ENCODE measurements at places on chromosomes 13 and 19.
A peak's percentile ranks its signal among the peaks of the same experiment; 100 is the strongest.

- no peak for DNase-seq
- peak overlapping the region; percentile 38 for H3K27ac ChIP-seq
- peaks cover 29% of the 10 kb centered on the region for H3K36me3 ChIP-seq
- peaks cover 5% of the 10 kb centered on the region for H3K4me1 ChIP-seq
Measured at GRCh38 chr13:95793018-95793555, 116.1 kb downstream of the DNAJC3 start.

DNA sequence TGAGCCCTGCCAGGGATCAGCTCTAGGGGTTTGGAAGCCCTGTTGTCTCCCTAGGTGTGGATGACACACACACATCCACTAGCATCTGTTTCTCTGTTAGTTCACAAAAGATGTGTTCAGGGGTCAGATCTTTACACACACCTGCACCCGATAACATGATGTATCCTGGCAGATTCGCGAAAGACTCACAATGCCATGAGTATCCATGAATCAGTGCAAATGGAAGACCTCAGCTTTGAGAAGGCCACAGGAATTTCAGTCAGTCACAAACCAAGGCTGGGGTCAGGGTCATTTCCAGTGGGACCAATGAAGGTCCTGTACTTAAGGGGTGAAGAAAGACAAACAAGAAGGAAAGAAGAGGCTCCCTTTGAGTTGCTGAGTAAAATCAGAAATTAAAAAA lies 898.2 kb downstream of the UQCRFS1 start:
- DNase-seq, result no peak
- H3K4me1 ChIP-seq, result no peaks in the 10 kb centered on the region
- no peaks in the 10 kb centered on the region for H3K36me3 ChIP-seq

DNA sequence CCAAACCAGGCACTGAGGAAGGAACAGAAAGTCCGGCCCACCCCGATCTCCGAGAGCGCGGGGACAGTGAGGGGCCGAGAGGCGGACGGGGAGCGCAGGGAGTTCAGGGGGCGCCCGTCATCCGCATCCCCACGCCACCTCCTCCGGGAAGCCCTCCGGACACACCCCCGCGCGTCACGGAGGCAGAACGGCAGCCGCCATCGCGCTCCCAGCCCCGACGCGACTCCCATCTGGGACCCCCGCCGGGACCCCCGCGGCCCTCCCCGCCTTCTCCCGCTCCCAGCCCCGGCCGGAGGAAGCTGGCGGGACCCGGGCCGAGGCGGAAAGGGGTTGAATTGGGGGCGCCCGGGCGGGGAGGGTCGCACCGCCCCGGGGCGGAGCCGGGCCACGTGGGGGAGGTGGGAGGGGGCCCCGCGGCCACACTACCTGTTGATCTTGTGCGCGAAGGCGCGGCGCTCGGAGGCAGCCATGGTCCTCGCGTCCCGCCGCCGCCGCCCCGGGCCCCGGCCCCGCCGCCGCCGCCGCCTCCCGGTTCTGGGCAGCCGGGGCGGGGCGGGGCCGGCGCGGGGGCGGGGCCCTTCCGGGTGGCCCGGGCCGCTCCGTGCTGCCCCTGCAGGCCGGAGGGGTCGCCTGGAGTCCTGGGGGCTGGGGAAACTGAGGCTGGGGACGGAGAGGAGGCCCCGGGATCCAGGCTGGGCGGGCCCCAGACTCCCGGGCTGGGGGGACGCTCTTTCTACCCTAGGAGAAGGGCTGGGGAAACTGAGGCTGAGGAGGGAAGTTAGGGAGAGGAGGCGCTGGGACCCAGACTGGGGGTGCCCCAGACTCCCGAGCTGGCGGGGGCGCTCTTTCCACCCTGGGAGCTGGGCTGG lies at the start of gene DOCK6:
DOCK6 (minus strand) TSS at position 554 of the 869 bp plus-strand sequence; CDS start at position 470, 84 bp downstream.
- no peak for DNase-seq
- H3K27me3 ChIP-seq, result peaks cover 53% of the 10 kb centered on the region
- no peaks in the 10 kb centered on the region for H3K4me1 ChIP-seq
- H3K27ac ChIP-seq, result no peak within 1 kb of the TSS

DNA sequence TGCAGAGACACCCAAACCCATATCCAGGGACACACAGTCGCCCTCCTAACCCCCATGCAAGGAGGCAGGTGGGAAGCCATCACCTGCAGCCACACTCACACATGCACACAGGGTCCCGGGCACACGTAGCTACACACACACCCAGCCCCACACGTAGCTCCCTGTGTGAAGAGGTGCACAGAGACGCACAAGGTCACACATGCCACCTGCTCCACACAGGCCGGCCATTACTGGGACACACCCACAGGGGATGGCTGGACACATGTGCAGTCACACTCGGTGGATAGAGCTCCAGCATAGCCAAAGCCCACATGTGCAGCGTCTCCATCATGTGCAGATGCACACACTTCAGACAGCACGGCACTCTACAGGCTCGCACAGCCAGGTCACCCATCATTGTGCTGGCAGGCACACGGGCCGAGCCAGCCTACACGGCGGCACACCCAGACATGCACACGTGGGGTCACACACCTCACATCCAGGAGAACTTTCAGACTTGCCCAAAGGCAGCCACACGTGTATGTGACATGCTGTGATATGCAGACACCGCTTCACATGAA lies 1.1 kb downstream of the ZNF835 start:
- H3K27ac ChIP-seq, result no peak overlapping the region
- peak overlapping the region; percentile 71 for H3K4me3 ChIP-seq
- DNase-seq, result no peak
- H3K27me3 ChIP-seq, result no peaks in the 10 kb centered on the region
- H3K36me3 ChIP-seq, result no peaks in the 10 kb centered on the region
- H3K4me1 ChIP-seq, result no peaks in the 10 kb centered on the region

GRCh38 chr19:48445256-48445605 lies 552 bp upstream of the GRWD1 start:
- no peak for DNase-seq
- peaks cover 38% of the 10 kb centered on the region for H3K36me3 ChIP-seq
- peaks cover 18% of the 10 kb centered on the region for H3K27me3 ChIP-seq
- peaks cover 42% of the 10 kb centered on the region for H3K4me1 ChIP-seq
- H3K4me3 ChIP-seq, result peak overlapping the region; percentile 94
- peak overlapping the region; percentile 95 for H3K27ac ChIP-seq

- H3K27ac ChIP-seq, result no peak overlapping the region
- no peaks in the 10 kb centered on the region for H3K27me3 ChIP-seq
- DNase-seq, result no peak
- H3K4me1 ChIP-seq, result peaks cover 6% of the 10 kb centered on the region
- no peak overlapping the region for H3K4me3 ChIP-seq
- H3K36me3 ChIP-seq, result peaks cover 4% of the 10 kb centered on the region
Measured at GRCh38 chr13:112783135-112783977, 93.5 kb downstream of the ATP11A start.

- H3K4me1 ChIP-seq, result peaks cover 60% of the 10 kb centered on the region
- peak; percentile 74 for DNase-seq
- peak overlapping the region; percentile 96 for H3K4me3 ChIP-seq
- peak overlapping the region; percentile 100 for H3K27ac ChIP-seq
- no peaks in the 10 kb centered on the region for H3K27me3 ChIP-seq
Measured at GRCh38 chr19:45451131-45451849, 16.5 kb upstream of the FOSB start.

GRCh38 chr19:15114153-15114540 lies 6.9 kb downstream of the SYDE1 start:
- H3K4me3 ChIP-seq, result no peak overlapping the region
- DNase-seq, result no peak
- H3K27me3 ChIP-seq, result no peaks in the 10 kb centered on the region
- no peaks in the 10 kb centered on the region for H3K4me1 ChIP-seq
- H3K36me3 ChIP-seq, result peaks cover 18% of the 10 kb centered on the region

DNA sequence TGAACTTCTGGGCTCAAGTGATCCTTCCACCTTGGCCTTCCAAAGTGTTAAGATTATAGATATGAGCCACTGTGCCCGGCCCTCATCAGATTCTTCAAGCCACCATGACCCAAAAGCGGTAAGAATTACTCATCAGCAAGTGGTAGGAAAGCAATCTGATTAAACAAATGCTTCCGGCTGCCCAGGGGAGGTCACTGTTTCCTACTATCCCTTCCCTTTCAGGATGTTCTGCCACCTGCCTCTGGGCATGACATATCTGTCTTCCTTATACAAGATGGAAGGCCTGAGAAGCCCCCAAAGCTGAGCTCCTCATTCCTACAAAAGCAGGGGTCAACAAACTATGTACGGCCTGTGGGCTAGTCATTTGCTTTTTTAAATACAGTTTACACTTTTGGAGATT lies 7.0 kb downstream of the ABHD8 start:
- peaks cover 2% of the 10 kb centered on the region for H3K36me3 ChIP-seq
- no peak overlapping the region for H3K4me3 ChIP-seq
- no peak overlapping the region for H3K27ac ChIP-seq

DNA sequence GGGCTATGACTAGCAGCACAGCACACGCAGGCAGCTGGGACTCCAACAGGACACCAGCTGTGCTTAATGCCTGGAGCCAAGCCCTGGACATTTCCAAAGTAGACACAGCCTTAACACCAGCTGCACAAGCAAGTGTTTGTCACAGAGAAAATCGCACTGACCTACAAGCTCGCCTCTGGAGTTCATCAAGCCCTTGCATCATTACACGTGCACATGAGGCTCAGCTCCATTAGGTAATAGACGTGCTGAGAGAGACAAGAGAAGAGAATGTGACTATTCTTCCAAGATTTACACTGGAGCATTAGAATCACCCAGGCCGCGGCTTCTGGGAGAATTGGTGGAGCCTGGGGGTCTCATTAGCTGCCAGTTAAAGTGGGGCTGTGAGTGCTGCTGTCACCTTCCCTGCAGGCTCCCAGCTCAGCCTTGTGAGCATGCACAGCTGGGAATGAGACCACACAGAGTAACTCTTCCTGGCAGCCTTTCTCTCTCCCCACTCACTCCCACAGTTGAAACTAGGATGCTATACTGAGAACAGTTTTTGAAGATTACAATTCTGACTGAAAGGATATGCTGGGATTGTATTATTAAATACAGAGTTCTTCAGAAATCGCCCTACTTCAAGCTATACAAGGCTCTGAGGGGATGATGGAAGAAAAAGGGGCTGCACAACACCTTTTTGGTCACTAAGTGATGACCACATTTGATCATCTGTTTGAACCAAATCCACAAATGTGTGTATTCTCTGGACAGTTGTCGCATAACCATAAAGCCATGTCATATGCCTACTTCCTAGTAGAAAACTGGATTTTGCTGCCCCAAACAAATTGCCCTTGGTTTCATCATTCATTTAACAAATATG lies 10.5 kb downstream of the STOML3 start:
- H3K27ac ChIP-seq, result no peak overlapping the region
- no peaks in the 10 kb centered on the region for H3K4me1 ChIP-seq
- no peak overlapping the region for H3K4me3 ChIP-seq
- peaks cover 24% of the 10 kb centered on the region for H3K27me3 ChIP-seq

DNA sequence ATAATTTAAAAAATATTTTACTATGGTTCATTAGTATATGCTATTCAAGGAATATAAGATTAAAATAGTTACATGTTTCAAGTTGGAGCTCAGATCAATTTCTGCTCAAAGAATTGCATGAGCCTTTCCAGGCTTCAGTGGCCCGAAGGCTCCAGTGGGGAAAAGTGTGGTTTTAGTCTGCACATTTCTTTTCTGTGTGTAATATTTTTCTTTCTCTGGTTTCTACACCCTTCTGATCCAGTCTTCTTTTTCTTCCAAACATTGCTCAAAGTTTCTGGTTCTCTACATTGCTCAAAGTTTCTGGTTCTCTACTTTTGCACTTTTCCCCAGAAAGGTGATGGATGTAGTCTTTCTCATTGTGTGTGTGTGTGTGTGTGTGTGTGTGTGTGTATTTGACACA lies 64.7 kb upstream of the OXGR1 start:
- no peak overlapping the region for H3K27ac ChIP-seq
- H3K36me3 ChIP-seq, result no peaks in the 10 kb centered on the region
- no peaks in the 10 kb centered on the region for H3K4me1 ChIP-seq
- DNase-seq, result no peak

DNA sequence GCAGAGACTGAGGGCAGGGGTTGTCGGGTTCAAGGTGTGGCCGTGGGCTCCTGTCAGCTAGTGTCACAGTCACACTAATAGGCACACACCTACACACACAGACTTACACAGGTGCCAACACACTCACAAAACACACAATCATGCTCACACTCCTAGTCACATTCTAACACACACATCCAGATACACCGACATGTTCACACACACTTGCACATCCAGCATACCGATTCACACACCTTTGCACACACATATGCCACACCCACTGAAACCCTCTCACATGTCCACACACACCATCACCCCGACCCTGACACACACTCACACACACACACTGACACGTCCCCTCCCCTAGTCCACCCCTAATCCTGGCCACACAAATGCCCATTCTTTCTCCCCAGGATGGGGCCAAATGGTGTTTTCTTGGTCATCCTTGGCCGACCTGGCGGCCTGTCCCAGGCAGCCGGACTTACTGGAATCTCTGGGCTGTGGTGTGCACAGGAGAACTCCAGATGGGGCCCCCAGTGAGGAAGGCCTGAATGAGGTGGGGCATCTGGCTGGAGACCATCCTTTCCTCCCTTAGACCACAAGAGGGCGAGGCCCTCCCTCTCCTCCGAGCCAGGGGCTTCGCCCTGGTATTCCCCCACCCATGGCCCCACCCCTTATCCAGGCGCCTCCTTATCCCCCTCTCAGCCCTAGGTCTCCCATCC lies 19.1 kb upstream of the PNMA8B start:
- DNase-seq, result no peak
- peaks cover 5% of the 10 kb centered on the region for H3K4me1 ChIP-seq
- no peaks in the 10 kb centered on the region for H3K36me3 ChIP-seq
- H3K27me3 ChIP-seq, result peaks cover 41% of the 10 kb centered on the region
- H3K4me3 ChIP-seq, result no peak overlapping the region
- H3K27ac ChIP-seq, result no peak overlapping the region

GRCh38 chr13:50128428-50128931 lies 113.2 kb downstream of the KCNRG start:
- no peak for DNase-seq
- H3K4me3 ChIP-seq, result peak overlapping the region; percentile 68
- peak overlapping the region; percentile 22 for H3K27ac ChIP-seq
- H3K4me1 ChIP-seq, result peaks cover 50% of the 10 kb centered on the region
- peaks cover 71% of the 10 kb centered on the region for H3K27me3 ChIP-seq

DNA sequence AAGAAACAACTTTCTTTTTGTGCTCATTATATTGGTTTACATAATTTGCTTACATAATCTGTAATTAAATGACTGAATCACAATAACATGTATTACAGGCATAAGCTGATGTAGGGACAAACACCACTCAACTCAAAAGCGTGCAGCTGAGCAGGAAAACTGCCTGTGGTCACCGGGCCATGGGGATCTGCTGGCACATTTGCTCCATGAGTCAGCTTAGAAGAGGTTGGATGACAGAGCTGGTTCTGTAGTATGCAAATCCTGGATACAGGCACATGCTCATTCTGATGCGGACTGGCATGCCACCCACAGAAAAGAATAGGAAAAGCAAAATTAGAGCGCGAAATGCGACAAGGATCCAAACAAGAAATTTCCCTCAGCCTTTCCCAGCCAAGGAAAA lies 128.6 kb downstream of the USP12 start:
- no peak for DNase-seq
- H3K4me1 ChIP-seq, result peaks cover 8% of the 10 kb centered on the region
- H3K36me3 ChIP-seq, result no peaks in the 10 kb centered on the region
- H3K27ac ChIP-seq, result peak overlapping the region; percentile 29

All from central memory CD8-positive, alpha-beta T cell (primary cell).